ENCODE measurements at places on chromosomes 16 and 17. TPM values are rescaled to one million over a fixed set of nuclear protein-coding genes. Genes with fewer than 3 reads are reported as not detected.

KCNH4 gene
- total RNA-seq, result 0.05 TPM

PITPNM3 gene
- 0.15 TPM for total RNA-seq

NPW gene
- total RNA-seq, result 0.35 TPM

PPP1R1B gene
- not detected for total RNA-seq

NPB gene
- 1.9 TPM for total RNA-seq

ZNF385C gene
- not detected for total RNA-seq

CCL16 gene
- not detected for total RNA-seq

AOC2 gene
- 2.0 TPM for total RNA-seq

IGF2BP1 gene
- total RNA-seq, result 21.9 TPM

GPR139 gene
- not detected for total RNA-seq

TMEM235 gene
- total RNA-seq, result not detected

TOX3 gene
- 0.15 TPM for total RNA-seq

POLR3K gene
- total RNA-seq, result 4.8 TPM

GRAP gene
- 77.6 TPM for total RNA-seq

SPN gene
- total RNA-seq, result not detected

TMC8 gene
- total RNA-seq, result 1.1 TPM

DNA sequence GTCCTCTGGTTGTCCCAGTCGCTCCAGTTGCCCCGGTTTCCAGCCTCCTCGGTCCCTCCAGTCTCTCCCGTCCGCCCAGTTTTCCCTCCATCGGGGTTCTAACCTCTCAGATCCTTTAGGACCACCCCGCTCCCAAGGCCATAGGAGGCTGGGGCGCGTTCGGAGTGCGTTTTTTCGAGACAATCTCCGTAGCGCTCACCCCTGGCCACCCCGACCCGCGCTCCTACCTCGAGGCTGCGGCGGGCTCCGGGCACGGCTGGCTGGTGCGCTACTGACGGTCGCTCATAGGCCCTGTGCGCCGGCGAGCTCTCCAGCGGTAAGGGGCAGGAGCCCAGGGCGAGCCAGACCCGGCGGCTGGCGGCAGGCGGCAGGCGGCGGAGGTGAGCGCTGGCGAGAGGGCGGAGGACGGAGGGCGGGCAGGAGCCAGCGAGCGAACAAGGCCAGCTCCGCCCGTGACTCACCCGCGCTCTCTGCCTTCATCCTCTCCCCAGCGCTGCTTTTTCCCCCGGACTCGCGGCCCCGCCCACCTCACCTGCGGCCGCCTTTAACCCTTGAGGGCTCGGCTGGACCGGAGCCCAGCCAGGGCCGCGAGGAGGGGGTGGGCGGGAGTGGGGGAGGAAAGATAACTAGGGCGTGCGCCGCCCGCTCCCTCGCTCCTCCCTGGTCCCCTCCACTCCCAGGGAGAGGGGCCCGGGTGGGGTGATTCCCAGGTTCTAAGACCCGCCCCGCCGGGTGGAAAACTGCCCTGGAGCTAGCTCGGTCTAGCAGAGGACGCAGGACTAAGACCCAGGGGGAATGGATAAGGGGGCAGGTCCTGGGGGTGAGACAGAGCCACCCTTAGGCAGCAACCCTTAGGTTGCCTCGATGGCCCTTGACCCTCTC is at the start of gene SP6:
TSS of gene SP6 (minus strand) at position 472 of the 882 bp plus-strand sequence. CDS start 2,734 bp downstream, outside the sequence.
- DNase-seq, result no peak

GRCh38 chr17:65039336-65039988 is 17.1 kb downstream of the GNA13 start:
- no peak for DNase-seq

DNA sequence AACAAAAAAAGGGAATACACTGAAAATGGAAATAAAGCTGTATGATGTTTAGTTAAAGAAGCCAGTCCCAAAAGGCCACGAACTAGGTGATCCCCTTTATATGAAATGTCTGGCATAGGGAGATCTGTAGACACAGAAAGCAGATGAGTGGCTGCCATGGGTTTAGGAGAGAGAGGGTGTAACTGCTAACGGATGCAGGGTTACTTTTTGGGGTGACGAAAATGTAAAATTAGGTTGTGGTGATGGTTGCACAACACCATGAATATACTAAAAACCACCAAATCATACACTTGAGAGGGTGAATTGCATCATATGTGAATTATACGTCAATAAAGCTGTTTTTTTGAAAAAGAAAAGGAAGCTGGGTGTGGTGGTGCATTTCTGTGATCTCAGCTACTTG is 99.6 kb downstream of the ADCY9 start:
- DNase-seq, result no peak

DNA sequence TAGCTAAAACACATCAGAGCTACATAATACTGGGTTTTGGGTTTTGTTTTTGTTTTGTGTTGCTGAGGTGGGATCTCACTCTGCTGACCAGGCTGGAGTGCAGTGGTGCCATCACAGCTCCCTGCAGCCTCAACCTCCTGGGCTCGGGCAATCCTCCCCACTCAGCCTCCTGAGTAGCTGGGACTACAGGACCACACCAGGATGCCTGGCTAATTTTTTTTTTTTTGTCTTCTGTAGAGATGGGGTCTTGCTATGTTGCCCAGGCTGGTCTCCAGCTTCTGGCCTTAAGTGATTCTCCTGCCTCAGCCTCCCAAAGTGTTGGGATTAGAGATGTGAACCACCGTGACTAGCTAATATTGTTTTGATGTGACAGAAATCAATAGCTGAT is 6.2 kb downstream of the MEAK7 start:
- no peak for DNase-seq

DNA sequence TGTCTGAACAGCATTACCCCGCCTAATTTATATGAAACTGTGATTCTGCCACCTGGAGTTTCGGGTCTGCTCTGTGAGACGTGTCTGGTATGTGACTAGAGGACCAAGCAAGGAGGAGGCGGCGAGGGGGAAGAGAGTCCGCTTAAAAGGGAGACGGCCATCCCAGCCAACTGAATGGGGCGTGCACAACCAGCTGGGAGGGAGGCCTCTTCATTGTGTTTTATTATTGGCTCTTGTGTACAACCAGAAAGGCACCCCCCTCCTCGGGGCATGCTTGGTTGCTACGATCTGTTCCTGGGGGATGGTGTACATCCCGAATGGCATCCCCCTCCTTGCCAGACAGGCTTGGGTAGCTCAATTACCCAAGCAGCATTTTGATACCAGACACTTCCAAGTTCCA is 384.5 kb upstream of the SALL1 start:
- DNase-seq, result no peak

DNA sequence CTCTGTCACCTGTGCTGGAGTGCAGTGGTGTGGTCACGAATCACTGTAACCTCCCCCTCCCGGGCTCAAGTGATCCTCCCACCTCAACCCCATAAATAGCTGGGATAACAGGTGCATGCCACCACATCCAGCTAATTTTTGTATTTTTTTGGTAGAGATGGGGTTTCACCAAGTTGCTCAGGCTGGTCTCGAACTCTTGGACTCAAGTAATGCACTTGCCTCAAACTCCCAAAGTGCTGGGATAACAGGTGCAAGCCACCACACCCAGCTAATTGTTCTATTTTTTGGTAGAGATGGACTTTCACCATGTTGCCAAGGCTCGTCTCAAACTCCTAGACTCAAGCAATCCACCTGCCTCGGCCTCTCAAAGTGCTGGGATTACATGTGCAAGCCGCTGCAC is 86.5 kb downstream of the STH start:
- DNase-seq, result no peak

- no peak for DNase-seq
Measured at GRCh38 chr17:22671110-22671509, 978.8 kb downstream of the KCNJ18 start.

DNA sequence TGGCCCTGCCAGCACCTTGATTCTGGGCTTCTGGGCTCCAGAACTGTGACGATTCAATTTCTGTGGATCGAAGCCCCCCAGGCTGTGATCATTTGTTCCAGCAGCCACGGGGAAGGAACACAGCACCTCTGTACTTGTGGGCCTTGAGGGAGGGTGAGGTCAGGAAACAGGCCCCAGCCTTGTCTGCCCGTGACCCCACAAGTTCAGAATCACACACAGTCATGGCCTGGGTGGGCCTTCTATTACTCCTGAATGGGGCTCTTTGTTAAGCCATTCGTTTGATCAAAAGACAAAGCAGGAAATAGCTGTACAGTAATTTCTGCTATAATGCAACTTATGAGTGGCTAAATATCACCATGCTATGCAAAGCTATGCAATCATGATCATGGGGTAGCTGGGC is 10.1 kb downstream of the ST6GALNAC2 start:
- DNase-seq, result no peak

- no peak for DNase-seq
Measured at GRCh38 chr16:67933805-67934204, 2.1 kb upstream of the CTRL start.

DNA sequence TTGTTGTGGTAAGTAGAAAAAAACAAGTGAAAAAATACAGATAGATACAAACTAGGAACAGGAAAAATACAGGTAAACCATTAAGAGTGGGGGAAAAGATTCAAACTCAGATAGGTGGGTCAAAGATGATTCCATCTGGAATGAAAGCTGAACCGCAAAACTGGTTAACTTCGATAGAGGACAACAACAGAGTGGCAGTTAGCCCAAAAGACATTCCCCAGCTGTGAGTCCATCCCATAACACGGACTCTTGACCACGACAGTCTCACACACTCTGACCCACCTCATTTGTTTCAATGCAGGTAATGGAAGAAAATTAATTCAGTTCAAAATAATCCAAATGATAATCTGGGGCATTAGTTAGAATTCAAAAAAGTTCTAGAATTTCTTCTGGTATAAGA is 13.5 kb downstream of the ELAC2 start:
- DNase-seq, result no peak

DNA sequence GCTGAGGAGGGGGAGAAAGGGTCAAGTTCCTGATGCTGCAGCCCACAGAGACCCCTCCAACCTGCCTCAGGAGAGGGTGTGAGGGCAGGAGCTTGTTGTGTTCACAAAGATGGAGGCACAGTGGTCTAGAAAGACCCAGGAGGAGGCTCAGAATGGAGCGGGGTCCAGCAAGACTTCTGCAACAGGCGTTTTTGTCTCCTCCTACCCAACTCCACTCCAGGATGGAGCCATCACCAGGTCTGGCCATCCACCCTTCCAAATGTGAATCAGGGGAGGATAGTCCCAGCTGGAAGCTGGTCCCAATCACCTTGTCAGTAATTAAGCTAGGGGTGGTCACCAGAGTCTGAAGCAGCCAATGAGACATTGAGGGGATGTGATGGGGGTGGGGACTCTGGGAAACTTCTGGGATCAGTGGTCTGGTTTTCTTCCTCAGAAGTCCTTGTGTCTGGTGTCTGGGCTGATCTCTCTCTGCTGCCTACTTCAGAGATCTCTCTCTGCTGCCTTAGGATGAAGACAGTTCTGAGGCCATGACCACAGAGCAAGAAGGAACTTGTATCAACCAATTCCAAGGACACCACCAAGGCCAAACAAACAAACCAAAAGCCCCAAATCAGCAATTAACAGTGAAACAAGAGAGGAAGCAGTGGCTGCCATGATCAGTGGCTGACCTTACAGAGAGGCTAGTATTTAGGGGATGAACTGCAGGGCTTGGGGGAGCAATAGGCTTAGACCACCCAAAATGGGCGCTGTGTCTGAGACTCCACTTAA is 14.5 kb downstream of the CD300LB start:
- no peak for DNase-seq

DNA sequence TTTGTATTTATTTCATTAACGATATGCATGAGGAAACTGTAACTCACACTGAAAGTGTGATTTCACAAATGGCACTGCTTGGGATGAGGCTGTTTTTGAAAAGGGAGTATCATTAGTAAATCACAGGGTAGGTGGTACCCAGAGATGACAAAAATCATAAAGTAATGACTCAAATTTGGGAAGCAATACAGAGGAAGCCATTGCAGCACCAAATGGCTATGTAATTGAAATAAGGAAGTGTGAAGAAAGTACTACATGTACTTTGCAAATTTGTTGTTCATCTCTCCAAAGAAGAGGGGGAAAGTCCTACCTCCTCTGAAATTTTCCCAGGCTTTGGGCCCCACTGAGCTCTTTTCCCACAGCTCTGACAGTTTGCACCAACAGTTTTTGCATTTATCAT is 12.3 kb upstream of the ABCC12 start:
- no peak for DNase-seq

DNA sequence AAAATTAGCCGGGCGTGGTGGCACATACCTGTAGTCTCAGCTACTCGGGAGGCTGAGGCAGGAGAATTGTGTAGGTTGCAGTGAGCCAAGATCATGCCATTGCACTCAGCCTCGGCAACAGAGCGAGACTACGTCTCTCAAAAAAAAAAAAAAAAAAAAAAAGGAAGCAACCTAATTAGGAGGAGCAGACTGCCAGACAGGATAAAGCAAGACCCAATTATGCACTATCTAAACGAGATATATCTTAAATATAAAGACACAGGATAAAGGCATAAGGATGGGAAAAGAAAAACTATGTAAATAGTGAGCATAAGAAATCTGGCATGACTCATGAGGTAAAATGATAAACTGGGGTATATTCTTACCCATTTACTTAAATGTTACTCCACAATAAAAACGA is 4.9 kb downstream of the TXNDC11 start:
- DNase-seq, result no peak

DNA sequence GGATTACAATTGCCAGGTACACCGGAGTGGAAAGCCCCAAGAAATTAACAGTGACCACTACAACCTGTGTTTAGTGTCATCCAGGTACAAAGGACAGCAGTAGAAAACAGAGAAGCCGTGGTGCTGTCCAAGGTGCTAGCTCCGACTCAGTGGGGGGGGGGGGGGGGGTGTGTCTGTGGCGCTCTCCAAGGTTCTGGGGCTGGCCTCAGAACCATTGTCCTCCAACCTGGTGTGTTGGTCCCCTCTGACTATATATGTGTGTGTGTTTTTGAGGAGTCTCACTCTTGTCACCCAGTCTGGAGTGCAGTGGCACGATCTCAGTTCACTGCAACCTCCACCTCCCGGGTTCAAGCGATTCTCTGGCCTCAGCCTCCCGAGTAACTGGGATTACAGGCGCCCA is 5.8 kb upstream of the ZNF23 start:
- no peak for DNase-seq

- DNase-seq, result no peak
Measured at GRCh38 chr17:76530095-76530723, 7.3 kb downstream of the CYGB start.

- DNase-seq, result no peak
Measured at GRCh38 chr16:27369806-27370205, 32.2 kb upstream of the IL21R start.

DNA sequence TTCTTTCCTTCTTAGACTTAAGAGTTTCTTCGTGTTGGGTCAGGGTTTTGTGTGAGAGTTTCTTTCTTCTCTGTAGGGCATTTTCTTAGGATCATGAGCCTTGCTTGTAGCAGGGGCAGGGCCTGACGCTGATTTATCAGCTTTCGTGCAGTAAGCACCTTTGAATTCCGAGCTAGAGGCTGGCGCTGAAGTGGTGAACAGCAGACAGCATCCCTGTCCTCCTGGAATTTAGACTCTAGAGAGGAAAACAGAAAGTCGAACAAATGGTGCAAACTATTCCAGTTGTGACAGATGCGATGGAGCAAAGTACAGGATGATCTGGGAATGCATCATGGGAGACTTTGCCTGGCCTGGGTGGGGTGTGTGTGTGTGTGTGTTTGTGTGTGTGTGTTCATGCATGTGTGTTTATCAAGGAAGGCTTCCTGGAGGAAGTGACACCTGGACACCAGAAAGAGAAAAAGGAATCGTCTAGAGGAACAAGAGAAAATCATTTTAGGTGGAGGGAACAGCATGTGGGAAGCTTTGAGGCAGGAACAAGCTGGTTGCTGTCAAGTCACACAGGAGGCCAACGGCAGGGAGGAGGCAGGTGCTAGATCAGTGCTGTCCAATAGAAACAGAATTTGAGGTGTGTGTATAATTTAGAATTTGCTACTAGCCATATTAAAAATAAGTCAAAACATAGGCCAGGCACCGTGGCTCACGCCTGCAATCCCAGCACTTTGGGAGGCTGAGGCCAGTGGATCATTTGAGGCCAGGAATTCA is 60.2 kb downstream of the WWP2 start:
- no peak for DNase-seq

GRCh38 chr17:74190807-74191406 is 12.6 kb upstream of the RPL38 start:
- DNase-seq, result no peak

Data from glomerular endothelial cell (primary cell).